ENCODE measurements at places on chromosomes 4 and X.

- DNase-seq, result no peak
Observed at GRCh38 chr4:32789026-32789608, 2068.9 kb downstream of the PCDH7 start.

DNA sequence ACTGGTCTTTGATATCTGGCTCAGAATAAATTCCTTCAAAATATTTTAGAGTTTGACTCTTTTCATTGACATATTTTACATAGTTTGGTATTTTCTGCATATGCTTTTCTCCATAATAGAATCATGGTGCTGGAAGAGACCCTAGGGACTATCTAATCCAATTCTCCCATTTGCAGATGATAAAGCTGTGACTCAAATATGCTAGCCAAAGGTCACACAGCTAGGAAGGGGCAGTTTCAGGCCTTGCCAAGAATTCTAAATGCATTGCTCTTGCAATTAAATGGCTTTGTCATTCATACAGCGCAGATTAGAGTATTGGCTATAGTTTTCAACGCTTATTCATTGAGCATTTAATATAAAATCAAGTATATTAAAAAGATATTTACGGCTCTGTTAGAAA lies 374.1 kb upstream of the RASGEF1B start:
- DNase-seq, result no peak

GRCh38 chr4:8721621-8722020 lies 129.1 kb downstream of the CPZ start:
- no peak for DNase-seq

- DNase-seq, result no peak
Observed at GRCh38 chrX:153844509-153845082, 14.3 kb upstream of the PDZD4 start.

- DNase-seq, result no peak
Observed at GRCh38 chrX:135484641-135485289, 35.7 kb upstream of the INTS6L start.

DNA sequence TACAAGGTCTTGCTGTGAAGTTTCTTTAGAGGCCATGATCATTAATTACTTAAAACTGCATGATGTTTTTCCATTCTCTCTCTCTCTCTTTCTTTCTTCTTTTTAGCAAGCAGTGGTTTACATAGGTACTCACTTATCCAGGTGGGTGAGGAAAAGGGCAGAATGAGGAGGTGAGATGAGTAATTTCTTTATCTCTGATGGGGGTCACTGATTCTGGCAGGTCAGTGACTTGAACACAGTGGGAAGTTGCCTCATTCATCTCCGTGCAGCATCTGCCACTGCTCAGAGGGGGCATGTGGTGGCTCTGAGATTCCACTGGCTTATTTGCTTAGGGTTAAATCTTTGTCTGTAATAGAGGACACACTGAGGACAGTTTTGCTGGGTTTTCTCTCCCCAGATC lies 62.6 kb downstream of the FAM114A1 start:
- no peak for DNase-seq

- DNase-seq, result no peak
Observed at GRCh38 chr4:11420327-11420726, 8.4 kb downstream of the HS3ST1 start.

DNA sequence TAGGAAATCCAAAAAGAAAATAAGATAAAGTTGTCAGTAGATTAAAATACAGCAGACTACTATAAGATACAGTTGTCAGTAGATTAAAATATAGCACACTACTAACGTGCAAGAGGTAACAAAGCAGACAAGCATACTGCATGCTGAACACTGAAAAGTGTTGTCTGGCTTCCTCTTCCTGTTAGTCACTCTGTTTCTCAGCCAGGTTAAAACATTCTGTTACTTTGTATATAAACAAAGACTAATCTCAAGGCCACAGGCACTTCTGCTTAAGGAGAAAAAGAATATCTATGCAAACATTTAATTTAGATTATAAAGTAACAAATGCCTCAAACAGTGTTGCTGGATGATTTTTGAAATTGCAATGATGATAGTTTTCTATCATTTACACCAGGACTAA lies 41.0 kb upstream of the SCD5 start:
- no peak for DNase-seq

DNA sequence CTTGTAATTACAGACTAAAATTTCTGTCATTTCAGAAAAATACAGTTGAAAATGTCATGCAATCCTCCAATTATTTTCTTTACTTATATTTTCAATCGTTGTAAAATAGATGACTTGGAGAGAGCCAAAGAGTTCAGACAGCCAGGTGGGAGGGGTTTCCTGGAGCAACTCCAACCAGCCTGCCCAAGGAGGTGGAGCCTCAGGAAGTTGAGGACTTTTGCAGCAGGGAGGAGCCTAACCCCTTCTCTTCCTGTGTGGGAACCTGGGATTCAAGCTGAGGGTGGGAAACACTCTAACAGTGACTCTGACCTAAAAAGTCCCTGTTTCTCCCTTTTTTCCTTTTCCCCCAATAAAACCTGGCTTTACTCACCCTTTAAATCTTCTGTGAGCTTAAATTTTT lies 72.2 kb upstream of the GABRG1 start:
- no peak for DNase-seq

DNA sequence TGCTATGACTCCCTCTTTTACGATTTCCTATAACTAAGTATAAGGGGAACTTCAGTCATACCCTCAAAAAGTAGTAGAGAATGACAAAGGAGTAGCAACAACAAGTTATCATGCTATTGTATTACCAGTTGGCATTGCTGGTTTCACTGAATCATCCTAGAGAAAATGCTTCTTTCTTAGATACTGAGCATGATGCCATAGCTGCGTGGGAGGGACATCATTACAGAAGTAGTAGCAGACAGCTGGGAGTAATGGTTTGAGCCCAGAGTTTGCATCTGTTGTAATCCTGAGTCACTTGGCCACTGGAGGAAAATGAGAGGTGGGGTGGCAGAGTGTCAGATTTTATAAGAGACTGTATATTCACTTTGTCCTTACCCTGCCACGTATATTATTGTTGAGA lies 38.6 kb downstream of the MTMR1 start:
- no peak for DNase-seq

DNA sequence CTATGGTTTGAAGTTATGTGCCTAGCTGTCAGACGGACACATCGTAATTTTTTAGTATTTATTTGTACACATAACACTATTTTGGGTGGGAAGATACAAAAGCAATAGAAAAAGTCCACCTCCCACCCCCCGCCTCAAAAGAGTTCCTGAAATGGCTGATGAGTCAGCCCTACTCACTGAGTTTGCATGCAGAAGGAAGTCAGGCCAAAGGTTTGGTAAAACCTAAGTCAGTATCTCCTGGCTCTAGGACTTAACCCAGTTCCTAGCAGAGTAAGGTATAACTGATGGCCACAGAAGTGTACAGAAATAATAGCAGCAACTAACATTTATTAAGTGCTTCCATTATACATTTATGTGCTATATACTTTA lies 2.9 kb upstream of the KLHL2 start:
- DNase-seq, result no peak

GRCh38 chr4:75564023-75564422 lies 8.2 kb downstream of the ODAPH start:
- no peak for DNase-seq

DNA sequence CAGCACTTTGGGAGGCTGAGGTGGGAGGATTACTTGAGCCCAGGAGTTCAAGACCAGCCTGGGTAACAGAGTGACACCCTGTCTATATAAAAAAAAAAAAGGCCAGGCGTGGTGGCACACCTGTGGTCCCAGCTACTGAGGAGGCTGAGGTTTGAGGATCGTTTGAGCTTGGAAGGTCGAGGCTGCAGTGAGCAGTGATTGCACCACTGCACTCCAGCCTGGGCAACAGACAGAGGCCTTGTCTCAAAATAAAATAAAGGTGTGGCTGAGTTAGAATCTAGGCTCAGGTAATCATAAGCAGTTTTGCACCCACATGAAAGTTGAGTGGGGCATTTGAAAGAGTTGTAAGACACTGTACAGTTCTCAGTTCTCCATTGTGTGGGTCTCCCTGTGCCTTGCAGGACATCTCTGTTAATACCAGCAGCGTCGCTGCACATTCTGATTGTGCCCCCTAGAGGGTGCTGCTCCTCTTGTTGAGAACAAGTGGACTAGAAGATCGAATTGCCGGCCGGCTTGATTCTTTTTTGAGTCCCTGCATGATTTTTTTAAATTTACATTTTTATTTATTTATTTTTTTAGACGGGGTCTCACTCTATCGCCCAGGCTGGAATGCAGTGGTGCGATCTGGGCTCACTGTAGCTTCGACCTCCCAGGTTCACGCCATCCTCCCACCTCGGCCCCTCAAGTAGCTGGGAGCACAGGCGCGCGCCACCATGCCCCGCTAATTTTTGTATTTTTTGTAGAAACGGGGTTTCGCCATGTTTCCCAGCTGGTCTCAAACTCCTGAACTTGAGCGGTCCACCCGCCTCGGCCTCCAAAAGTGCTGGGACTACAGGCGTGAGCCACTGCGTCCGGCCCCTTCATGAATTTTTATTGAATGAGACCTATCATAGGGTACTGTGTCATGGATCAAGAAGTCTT lies 73.6 kb upstream of the RBMX start:
- peak; percentile 11 for DNase-seq

DNA sequence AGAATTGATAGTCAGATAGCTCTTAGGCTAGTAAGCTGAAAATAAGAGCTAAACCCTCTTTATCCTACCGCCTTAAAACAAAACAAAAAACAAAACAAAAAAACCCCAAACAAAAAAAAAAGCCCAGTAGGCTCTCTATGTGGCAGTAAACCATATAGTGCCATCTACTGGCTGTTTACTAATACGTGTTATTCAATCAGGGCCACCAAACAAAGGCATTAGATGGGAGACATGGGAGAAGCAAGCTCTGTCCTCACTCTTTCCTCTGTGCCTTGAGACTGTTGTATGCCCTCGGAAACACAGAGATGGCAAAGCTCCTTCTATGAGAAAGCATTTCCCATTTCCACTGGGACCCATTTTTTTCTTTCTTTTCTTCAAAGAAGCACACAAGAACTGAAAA lies 148.8 kb upstream of the MID1 start:
- DNase-seq, result no peak

- no peak for DNase-seq
Observed at GRCh38 chrX:21993265-21993664, 38.9 kb upstream of the PHEX start.

DNA sequence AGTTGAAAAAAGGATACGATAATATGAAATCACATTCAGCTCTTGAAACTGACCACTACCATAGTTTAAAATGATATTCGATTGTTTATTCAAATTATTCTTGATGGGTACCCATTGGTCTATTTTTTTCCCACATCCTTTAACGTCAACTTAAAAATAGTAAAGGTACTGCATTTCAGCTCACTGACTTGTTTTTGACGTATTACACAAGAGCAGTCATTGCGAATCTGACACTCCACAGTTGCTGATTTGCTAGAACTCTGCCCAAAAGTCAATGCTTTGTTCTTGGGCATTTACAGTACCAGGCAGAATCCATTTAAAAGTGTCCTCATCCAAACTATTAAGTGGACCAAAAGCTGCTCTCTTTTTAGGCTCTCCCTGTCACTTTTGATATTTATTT lies 1.2 kb upstream of the PDS5A start:
- no peak for DNase-seq

GRCh38 chr4:95957054-95957453 lies 117.2 kb downstream of the PDHA2 start:
- no peak for DNase-seq

- no peak for DNase-seq
Observed at GRCh38 chrX:124383354-124383753, 37.0 kb downstream of the SH2D1A start.

GRCh38 chrX:24877854-24878650 lies 137.7 kb downstream of the ARX start:
- DNase-seq, result no peak

- DNase-seq, result no peak
Observed at GRCh38 chrX:9890681-9891091, 76.5 kb upstream of the CLDN34 start.

- DNase-seq, result no peak
Observed at GRCh38 chr4:14222377-14223029, 595.0 kb upstream of the BOD1L1 start.

- DNase-seq, result no peak
Observed at GRCh38 chr4:16890651-16891050, 7.8 kb downstream of the LDB2 start.

DNA sequence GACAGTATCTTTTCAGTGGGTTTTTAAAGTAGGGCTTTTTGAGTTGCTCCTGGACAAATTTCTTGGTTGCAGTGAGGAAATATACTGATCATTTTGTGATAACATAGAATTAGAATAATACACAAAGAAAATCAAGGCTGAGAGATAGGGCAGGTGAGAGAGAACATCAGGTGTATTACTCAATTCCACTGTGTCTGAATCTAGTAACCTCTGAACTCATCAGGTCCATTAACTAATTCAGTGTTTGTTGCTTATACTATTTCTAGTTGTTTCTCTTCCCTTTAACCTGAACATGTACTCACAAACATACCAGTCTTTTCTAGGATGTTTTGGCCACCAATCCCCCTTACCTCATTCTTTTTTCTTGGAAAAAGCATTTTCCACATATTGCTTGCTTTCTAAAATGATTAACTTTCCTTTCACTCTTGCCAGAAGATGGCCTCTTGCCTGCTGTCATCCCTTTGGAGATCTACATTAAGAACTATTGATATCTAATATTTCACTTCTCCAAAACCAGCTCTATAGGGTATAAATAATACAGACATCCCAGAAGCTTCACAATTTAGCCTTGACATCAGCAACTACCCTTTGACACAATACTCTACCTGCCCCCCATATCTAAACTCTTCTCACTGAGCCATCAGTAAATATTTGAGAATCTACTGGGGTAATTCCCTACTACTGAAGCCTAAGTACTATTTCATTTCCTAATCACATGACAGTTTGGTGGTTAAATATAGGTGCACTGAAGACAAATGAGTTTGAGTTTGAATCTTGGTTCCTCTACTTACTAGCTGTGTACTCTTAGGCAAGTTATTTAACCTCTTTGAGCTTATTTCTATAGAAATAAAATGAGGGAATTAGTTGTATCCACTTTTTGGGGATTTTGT lies 470.8 kb upstream of the IGFBP7 start:
- no peak for DNase-seq

- DNase-seq, result no peak
Observed at GRCh38 chr4:42339935-42340406, 57.3 kb upstream of the SHISA3 start.

DNA sequence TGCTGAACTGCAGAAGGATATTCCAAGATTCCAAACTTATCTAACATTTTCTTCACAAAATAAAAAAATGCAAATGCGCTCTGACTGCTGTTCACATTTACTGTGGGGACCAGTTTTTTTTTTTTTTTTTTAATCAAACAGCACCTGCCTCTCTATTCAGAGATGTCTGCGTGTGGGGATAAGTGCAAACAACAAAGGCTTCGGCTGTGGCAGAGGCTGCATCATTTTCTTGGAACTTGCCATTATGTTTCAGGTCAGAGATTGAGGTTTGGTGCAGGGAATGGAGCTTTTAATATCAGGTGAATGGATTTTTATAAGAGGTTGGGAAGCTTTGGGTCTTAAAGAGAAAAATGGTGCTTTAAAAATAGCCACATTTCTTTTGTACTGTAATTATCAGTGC lies 78.2 kb upstream of the TET2 start:
- DNase-seq, result no peak
